ENCODE measurements at places on chromosomes 11 and 22.
A peak's percentile ranks its signal among the peaks of the same experiment; 100 is the strongest.

DNA sequence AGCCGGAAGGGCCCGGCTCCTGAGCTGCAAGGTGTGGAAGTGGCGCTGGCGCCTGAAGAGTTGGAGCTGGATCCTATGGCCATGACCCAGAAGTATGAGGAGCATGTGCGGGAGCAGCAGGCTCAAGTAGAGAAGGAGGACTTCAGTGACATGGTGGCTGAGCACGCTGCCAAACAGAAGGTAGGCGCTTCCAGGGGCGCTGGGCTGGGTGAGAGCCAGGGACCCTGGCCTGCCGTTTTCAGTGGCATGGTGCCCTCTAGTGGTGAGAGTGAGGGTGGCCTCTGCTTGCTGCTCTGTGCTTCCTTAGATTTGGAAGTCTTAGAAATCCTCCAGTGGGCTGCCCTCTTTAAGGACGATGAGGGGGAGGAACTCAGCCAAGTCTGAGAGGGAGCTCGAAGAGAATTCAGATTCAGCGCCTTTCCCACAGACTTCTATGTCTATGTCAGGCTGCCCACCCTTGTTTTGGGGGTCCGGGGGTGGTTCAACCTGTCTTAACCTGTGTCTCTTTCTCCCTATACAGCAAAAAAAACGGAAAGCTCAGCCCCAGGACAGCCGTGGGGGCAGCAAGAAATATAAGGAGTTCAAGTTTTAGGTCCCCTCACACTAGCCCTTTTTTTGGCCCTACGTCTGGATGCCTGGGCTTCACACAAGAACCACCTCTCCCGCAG, 1.8 kb upstream of the PACS1 start:
- DNase-seq, result no peak

DNA sequence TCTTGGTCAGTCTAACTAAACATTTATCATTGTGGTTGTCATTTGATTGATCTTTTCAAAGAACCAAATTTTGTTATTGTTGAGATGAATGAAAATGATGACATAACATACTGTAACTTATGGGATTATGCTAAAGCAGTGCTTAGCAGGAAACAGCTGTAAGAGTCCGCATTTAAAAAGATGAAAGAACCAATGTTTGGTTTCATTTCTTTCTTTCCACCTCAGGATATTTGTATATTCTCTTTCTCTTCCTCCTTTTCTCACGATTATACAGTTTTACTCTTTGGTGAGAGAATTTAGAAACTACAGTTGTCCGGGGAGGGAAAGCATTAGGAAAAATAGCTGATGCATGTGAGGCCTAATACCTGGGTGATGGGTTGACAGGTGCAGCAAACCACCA, 23.1 kb downstream of the PIH1D2 start:
- no peak for DNase-seq

DNA sequence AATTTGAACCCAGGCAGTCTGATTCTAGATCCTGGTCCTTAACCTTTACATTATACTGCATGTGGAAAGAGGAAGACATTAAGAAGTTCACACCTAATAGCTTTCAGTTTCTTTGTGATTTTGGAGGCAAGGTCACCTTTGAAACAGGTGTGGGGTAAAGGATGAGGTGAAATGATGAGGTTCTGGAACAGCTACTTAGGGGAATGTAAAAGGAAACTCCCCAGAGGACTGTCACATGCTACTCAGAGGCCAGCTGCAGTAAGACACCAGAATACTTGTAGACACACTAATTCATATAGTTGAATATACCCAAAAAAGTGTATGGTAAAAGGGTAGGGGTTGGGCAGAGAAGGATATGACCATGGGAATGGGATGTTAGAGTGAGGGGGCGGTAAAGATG, 5.4 kb downstream of the APIP start:
- DNase-seq, result no peak

DNA sequence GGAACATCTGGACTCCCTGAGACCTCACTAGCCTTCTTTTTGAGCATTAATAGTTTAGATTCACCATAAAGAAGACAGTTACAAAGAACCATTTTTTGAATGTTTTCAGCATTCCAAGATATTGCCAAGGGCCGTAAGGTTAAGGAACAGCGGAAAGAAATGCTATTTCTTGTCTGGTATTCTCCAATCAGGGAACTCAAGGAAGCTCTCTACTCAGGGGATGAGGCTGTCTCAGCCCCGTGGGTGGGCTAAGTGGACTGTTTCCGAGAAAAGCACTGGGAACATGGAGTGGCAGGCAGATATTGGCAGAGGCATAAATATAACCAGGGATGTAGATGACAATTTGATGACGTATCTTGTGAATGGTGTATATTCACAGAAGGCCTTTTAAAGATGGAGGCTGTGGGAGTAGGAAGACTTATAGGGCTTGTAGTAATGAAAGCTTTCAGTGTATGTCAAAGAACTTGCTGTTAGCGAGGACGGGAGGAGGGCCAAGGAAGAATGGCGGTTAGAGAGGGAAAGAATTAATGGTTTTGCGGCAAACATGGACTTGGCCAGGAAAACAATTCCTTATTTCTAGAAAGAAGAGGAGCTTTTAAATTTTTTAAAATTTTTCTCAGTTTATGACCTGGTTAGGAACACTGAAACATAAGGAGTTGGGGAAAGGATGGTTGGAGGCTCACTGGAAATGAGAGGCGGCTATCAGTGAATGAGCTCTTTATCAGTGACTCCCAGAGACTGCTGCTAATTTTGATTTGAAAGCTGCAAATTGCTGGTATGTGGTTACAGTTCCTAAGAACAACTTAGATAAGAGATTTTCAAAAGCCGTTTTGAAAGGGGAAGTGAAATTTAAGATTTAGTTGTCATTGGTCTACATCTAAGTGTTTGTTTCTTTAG, 64.6 kb downstream of the ST3GAL4 start:
- no peak for DNase-seq

DNA sequence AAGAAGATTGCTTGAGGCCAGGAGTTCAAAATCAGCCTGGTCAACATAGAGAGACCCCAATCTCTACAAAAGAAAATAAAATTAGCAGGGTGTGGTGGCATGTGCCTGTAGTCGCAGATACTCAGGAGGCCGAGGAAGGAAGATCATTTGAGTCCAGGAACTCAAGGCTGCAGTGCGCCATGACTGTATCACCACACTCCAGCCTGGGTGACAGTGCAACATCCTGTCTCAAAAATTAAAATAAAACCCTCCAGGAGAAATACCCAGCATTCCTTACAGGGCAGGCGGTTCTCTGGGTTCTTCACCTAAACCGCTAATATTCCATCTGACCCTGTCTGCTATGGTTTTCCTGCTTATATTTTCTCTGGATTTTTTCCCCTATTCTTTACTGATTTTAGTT, 13.5 kb downstream of the TCF20 start:
- DNase-seq, result no peak

GRCh38 chr11:66278363-66279091, 552 bp downstream of the CNIH2 start:
- no peak for DNase-seq

DNA sequence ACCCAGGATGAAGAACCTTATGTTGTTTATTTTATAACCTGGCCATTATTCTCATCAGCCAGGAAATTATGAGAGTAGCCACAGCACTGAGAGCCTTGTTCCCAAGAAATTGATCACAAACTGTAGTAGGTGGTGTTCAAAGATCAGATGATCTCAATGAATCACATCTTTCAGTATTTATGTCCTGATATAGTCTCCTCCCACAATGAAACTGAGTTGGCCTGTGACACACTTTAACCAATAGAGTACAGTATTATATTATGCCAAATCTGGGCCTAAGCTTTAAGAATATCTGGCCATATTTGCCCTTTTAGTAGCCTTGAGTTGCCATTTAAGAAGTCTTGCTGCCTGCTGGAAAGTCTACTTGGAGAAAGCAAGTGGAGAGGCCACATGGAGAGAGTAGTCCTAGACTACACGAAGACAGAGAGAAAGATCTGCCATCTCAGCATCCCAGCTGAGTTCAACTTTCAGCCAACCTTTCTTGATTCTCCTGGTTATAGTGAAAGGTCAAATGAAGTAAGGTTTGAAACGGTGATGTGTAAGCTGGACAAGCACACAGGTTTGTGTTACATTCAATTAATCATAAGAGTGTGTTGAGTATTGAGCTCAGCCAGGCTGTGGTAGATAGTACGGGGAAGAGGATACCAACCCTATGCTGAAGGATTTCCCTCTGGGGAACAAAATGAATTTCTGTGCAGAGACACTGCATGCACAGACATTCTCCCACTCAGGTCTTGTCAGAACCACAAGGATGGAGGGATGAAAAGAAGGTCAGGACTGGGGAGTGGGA, 561.8 kb downstream of the SOX6 start:
- DNase-seq, result no peak

- no peak for DNase-seq
These were observed 31.8 kb upstream of the RAPSN start for GRCh38 chr11:47480762-47481161.

- DNase-seq, result no peak
These were observed 2.6 kb downstream of the RPLP2 start for GRCh38 chr11:812390-812789.

DNA sequence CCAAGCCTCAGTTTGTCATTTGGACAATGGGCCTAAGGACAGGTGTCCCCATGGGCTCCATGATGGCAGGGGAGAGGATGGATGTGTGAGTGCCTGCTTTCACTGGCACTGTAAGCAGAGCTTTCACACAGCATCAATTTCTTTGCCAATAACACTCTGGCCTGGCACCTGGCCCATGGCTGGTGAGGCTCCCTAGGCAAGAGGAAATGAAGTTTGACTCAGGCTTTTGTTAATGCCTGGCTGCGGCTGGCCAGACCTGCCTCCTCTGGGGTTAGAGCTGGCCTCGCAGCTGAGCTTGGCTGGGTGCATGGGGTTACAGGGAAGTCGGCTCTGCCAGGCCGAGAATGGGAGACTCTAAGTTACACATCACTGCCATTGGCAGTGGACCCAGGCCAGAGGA, 30.0 kb upstream of the SEZ6L start:
- DNase-seq, result peak; percentile 34

DNA sequence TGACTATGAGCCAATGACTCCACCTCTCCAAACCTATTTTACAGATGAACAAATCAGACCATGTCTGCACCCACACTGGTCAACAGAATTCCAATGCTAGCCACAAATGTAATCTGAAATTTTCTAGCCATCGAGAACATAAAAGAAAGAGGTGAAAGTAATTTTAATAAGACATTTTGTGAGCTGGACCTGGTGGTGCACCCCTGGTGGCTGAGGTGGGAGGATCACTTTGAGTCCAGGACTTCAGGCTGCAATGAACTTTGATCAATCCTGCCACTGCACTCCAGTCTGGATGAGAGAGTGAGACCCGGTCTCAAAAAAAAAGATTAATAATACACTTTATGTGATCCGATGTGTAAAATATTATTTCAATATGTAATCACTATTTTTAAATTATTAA, 9.4 kb upstream of the RNF185 start:
- DNase-seq, result no peak

- DNase-seq, result no peak
These were observed 12.2 kb downstream of the MAFF start for GRCh38 chr22:38213990-38214301.

DNA sequence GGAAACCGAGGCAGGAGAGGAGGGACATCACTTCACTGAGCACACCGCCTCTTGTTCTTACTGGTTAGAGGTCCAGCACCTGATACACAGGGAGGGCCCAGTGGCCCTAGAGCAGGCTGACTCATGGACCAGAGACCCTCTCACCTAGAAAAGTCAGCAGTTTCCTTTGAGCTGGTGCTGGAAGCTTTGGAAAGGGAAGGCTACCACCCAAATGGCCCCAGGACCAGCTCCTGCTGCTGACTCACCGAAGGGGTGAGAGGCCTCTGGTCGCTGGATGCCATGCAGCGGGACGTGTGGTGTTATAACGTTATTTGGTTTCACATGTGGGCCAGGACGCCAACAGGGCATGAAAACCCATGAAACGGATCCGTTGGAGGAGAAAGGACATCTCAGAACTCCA, 3.8 kb downstream of the NADSYN1 start:
- DNase-seq, result no peak

- DNase-seq, result no peak
These were observed 729 bp downstream of the IL17RA start for GRCh38 chr22:17085277-17086181.

DNA sequence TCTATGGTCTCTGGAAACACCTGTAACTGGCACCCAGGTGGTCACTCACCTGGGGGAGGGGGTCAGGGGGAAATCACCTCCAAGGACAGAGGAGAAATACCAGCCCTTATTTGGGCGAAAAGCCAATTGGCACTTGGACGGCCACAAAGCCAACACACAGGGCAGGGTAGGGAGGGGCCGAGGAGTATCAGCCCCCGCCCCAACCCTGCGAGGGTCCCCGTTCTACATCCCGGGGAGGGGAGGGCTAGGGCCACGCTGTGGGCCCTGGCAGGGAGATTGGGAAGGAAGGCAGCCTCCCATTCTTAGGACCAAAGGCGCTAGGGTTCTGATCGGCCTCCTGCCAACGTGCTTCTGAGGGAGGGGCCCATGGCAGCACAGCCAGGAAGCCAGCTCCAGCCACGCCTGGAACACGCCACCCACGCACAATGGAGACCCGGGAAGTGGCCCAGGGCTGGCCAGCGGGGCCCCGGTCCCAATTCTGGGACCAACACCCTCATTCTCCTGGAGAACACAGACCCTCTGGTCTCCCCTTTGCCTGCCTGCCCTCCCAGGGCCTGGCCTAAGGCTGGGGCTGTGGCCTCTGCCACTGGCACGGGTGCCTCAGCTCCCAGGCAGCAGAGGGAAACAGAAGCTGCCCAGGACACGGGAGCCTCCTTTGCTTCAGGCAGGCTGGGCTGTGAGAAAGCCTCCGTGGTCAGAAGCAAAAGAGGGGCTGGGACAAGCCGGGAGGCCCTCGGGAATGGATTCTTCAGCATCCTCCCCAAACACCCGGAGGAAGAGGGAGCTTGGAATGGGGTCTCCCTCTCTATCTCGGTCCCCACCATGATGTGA, 7.4 kb downstream of the CBX6 start:
- no peak for DNase-seq

Data from NCI-H2107 (cell line).